Eye (tissue), 1 donor: ENCODE measurements at places on chromosomes 2 and 18.
A peak's percentile ranks its signal among the peaks of the same experiment; 100 is the strongest.

DNA sequence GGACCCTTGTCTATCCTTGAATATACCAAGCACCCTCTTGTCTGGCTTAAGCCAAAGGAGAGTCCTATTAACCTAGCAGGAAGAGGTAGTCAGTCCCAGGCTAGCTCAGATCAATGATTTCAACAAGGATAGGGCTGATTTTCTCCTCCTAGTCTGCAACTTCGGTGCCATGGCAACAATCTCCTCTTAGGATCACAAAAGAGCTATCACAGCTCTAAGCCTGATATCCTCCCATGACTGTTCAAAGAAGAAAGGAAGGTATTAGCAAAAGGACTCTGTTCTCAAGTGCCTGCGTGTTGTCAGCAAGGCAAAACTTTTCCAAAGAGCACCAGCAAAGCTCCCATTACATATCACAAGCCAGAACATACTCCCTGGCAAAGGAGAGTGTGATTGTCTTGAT is 58.7 kb upstream of the DDX18 start:
- DNase-seq: no peak

DNA sequence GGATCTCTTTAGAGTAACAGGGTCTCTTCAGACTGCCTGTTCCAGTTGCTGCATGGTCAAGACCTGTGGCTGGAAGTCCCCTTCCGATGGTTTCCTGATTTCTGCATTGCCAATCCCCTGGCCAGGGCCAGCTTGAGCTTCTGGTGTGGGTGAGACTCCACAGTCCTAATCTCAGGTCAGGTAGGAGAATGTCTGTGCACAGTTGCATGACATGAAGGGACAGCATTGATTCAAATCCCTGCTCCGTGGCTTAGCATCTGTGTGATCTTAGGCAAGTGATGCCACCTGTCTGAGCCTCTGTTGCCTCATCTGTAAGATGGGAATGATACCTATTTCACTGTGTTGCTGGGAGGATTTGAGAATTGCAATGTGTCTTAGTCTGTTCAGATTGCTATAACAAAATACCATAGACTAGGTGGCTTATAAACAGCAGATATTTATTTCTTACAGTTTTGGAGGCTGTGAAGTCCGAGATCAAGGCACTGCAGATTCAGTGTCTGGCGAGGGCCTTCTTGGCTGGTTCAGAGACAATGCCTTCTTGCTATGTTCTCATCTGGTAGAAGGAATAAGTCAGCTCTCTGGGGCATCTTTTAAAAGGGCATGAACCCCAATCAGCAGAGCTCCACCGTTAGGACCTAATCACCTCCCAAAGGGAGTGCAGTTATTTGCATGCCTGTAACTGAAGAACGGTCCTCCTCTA is 66.2 kb downstream of the ATOH8 start:
- DNase-seq: no peak

GRCh38 chr2:176128982-176129796 is at the start of gene HOXD8:
TSS of gene HOXD8 (plus strand) at chr2:176129705. CDS start at chr2:176130367, 662 bp downstream.
- peak; percentile 84 for DNase-seq

DNA sequence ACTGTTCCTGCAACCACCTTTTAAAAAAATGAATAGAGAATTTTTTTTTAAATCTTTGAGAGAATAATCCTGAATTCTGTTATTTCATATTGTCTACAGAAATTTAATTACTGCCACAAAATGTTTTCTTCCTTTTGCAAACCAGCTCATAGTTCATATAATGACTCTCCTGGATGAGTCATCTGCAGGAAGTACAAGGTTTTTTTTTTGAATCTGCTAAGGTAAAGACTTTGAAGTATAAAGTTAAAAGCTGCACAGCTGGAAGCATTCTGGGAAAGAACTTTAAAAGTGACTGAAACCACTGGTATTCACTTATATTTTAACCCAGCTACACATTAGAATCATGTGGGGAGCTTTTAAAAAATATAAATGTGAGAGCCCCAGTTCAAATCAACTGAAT is 25.4 kb downstream of the SESTD1 start:
- DNase-seq: no peak

GRCh38 chr2:238225911-238226697 is 13.7 kb downstream of the HES6 start:
- peak; percentile 19 for DNase-seq

GRCh38 chr2:43758739-43759138 is 15.1 kb upstream of the DYNC2LI1 start:
- DNase-seq: peak; percentile 13

- DNase-seq: peak; percentile 62
These were observed 84.7 kb downstream of the TGFA start for GRCh38 chr2:70468878-70469277.

- no peak for DNase-seq
These were observed 2.5 kb upstream of the SERPINE2 start for GRCh38 chr2:224041554-224041953.

DNA sequence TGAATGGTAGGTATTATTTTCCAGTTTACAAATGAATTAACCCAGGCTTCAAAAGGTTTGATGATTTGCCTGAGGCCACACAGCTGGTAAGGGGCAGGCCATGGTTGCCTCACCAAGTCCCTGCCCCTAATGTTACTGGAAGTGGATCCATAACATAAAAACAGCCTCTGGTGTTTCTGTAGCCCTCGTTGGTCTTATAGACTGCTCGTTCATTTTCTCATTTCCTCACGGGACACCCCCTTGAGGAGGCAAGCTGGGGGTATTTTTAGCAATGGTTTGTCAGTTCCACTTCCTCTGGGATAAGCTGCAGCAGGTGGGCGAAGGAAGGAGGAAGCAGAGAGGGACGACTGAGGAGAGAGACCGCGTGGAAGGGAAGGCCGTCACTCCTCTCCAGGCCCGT is 32.9 kb upstream of the NDUFV2 start:
- no peak for DNase-seq

GRCh38 chr2:66463206-66463755 is 28.4 kb downstream of the MEIS1 start:
- DNase-seq: peak; percentile 49

GRCh38 chr2:233901884-233902283 is 15.3 kb upstream of the TRPM8 start:
- no peak for DNase-seq

GRCh38 chr18:21851327-21851961 is 110.9 kb downstream of the MIB1 start:
- peak; percentile 13 for DNase-seq

DNA sequence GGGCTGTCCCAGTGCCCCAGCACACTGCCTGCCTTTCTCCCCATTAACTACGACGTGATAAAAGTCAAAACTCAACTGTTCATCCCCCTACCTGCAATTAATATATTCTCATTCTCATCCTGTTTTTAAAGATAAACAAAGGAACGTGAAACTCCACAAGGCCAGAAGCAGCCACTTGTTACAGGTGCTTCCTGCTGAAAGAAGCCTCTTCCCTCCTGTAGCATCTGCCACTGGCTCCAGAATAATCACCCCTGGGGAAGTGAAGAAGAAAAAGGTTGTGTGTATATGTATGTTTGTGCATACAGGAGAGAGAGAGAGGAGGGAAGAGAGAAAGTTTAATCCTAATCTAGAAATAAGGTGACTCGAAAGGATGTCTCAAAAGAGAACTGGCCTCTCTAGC is 27.1 kb downstream of the KIAA2012 start:
- DNase-seq: no peak

GRCh38 chr2:217900010-217900779 is 102.6 kb downstream of the TNS1 start:
- DNase-seq: no peak

DNA sequence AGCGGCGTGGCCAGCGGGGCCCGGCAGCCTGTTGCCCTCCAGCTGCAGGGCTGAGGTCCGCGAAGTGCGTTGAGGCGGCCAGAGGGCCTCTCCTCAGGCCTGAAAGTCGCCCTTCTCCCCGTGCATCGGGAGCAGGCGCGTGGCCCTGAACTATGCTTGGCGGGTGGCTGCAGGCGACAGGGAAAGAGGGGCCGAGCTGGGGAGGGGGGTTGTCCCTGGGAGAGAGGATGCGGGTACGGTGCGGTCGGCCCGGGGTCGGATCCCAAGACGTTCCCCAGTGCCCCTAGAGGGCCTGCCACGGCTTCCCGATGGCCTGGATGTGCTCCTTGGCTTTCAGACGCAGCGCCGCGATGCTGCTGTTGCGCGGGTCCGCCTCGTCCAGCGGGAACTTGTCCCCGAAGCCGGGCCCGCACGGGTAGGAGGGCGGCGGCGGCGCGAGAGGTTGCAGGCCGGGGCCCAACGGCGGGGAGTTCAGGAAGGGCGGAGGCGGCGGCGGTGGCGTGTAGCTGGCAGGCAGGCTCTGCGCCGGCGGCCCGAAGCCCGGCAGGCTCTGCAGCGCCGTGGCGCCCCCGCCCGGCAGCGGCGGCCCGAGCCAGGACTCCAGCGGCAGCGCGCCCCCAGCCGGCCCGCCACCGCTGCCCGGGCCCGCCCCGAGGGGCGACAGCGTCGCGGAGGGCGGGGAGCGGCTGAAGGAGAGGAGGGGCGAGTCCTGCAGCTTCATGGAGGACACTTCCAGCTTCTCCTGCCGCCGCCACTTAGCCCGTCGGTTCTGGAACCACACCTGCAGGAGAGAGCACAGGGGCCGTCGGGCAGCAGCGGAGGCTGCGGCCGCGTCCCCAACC is 4.3 kb downstream of the RAX start:
- DNase-seq: no peak

DNA sequence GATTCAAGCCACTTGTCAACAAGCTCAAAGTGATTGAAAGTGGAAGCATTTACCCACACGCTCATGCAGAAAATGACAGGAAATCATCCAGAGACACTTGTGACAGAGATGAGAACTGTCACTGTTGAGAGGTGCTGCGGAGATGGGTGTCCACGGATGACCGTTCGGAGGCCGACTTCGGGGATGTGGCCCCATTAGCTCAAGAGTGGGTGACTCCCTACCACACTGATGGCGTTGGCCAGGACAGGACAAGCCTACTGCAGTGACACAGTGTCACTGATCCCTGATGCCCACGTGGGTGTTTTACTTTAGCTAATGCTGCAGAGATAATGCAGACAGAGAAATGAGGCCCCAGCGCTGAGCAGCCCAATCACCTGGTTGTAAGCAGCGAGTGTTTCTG is 81.5 kb upstream of the YWHAQ start:
- no peak for DNase-seq

DNA sequence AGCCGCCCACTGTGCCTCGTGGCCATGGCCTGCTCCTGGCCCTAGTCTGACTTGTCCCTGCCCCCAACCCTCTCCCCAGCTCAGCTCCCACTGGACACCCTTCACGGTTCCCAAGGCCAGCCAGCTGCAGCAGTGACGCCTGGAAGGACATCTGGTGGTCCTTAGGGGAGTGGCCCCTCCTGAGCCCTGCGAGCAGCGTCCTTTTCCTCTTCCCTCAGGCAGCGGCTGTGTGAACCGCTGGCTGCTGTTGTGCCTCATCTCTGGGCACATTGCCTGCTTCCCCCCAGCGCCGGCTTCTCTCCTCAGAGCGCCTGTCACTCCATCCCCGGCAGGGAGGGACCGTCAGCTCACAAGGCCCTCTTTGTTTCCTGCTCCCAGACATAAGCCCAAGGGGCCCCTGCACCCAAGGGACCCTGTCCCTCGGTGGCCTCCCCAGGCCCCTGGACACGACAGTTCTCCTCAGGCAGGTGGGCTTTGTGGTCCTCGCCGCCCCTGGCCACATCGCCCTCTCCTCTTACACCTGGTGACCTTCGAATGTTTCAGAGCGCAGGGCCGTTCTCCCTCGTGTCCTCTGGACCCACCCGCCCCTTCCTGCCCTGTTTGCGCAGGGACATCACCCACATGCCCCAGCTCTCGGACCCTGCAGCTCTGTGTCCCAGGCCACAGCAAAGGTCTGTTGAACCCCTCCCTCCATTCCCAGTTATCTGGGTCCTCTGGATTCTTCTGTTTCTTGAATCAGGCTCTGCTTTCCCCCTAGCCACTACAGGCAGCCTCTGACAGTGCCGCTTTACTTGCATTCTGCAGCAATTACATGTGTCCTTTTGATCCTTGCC is 35.8 kb downstream of the ANO7 start:
- DNase-seq: peak; percentile 79

DNA sequence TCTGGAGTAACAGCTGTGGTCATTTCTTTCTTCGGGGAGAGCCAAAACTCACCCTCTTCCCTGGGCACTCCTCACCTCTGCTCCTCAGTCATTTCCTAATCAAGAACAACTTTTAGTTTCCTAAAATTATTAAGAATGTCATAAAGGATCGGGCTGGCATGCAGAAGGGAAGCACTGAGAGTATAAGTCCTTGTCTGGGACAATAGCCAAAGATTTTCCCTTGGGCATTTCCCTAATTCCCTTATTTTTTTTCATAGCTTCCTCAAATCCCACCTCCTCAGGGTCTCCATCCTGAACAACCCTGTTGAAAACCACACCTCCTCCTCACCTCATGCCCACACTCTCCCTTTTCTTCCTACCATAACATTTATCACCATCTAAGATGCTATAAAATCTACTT is 115.0 kb downstream of the MREG start:
- DNase-seq: no peak

DNA sequence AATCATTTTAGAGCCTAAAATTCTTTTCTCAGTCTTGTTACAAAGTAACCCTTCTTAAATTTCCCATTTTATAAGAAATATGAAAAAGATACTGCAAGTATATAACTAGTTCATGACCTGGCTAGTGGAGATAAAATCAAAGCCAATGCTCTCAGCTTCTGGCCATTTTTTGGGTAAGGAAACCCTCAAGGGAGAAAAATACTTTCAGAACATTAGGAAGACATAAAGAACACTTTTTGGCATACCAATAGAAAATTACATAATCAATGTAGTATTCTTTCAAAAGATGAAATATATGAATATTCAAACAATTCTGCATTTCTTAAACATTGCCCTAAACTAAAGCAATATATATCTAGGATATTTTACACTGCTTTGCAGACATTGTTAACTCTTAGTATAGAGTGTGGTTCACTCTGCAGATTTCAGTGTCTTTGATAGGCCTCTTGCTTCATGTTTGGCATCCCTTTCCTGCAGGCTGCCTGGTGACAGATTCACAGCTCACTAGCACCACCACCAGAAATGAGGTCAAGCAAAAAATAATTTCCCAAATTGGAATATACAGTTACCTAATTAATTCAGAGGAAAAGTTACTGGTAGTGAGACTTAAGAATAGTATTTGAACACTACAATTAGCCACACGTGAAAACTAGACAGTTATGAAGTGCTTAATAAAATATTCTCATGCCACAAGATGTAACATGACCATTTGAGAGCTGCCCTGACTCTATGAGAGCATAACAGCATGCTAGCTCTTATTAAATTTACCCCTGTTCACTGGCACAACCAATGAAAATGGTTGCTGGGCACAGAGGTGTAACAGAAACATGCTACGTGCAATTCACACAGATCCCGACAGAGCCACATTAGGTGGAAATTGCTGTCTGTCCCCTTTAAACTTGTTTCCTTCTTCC is 36.0 kb downstream of the PAIP2B start:
- peak; percentile 31 for DNase-seq

DNA sequence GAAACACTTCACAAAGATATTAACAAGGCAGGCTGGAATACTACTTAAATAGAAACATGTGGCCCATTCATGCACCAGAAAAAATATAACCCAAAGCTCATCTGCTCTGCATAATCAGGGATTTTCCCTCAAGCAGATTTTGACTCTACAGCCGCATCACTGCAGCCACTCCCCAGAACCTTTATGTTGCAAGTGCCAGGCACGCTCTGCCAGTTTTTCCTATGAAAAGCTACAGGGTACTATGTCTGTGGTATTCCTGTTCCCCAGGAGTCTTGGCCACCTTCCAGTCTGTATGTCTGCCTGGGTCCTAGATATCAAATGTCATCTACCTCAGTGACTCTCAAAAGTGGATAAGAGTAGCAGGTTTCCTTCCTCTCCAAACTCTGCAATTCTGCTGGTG is 3.8 kb downstream of the COA5 start:
- DNase-seq: no peak

- peak; percentile 51 for DNase-seq
These were observed 102.0 kb downstream of the MAP2 start for GRCh38 chr2:209525834-209526281.

- no peak for DNase-seq
These were observed 198.9 kb downstream of the BCL2 start for GRCh38 chr18:63120620-63121019.
